ENCODE measurements at places on chromosomes 7 and 10. TPM values are rescaled to one million over a fixed set of nuclear protein-coding genes. Genes with fewer than 3 reads are reported as not detected.

- no peak for DNase-seq
- no peak overlapping the region for H3K4me3 ChIP-seq
- H3K4me1 ChIP-seq = no peaks in the 10 kb centered on the region
- H3K36me3 ChIP-seq = no peaks in the 10 kb centered on the region
- no peaks in the 10 kb centered on the region for H3K27me3 ChIP-seq
Measured at GRCh38 chr10:120997313-120997712, 146.2 kb downstream of the WDR11 start.

The TAS2R41 gene
- total RNA-seq = not detected

The CLRN3 gene
- not detected for total RNA-seq

The PARP12 gene
- 151 TPM for total RNA-seq
